ENCODE measurements at places on chromosomes 13 and 19.

DNA sequence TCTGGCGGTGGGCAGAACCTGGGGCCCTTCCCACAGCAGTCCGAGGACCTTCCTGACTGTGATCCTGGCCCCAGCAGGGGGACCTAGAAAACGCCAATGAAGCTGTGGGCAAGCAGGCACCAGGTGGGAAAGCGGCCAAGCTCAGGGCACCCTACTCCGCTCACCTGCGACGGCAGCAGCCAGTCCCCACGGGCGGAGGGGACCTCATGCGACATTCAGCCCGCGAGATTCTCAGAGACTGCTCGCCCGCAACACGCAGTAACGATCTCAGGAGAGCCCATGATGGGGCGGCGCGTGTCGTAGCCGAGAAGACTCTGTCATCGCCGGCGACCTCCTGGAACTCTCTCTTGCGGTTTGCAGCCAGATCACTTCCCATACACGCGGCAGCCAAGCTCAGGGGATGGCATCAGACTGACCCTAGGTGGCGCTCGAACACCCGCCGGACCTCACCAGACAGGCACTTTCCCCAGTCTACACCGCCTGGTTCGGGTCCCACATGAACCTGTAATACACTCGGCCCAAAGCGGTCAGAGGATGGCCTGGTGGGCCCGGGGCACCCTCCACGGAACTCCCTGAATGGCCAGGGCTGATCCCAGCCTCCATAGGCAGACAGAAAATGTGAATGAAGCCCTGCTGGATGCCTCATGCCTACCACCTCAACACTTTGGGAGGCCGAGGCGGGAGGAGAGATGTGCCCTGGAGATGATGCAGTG, 26.5 kb downstream of the MAN2B1 start:
- peak; percentile 91 for DNase-seq

- no peak for DNase-seq
Measured at GRCh38 chr19:46460981-46461380, 10.4 kb downstream of the PNMA8A start.

DNA sequence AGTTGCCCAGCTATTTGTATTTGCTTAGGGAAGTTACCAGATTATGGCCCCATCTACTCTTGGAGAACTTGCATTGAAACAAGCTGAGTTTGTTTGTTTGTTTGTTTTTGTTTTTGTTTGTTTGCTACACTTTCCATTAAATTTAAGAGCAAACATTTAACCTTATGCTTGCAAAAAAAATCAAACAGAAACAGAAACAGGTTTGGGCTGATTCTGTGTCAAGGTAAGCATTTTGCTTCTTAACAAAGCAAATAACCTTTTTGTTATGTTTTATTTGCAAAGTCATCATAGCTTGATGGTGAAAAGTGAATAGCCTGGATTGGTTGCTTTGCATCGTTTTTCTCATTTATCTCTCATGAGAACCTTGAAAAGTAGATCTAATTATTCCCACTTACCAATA, 531.8 kb downstream of the EFNB2 start:
- no peak for DNase-seq

DNA sequence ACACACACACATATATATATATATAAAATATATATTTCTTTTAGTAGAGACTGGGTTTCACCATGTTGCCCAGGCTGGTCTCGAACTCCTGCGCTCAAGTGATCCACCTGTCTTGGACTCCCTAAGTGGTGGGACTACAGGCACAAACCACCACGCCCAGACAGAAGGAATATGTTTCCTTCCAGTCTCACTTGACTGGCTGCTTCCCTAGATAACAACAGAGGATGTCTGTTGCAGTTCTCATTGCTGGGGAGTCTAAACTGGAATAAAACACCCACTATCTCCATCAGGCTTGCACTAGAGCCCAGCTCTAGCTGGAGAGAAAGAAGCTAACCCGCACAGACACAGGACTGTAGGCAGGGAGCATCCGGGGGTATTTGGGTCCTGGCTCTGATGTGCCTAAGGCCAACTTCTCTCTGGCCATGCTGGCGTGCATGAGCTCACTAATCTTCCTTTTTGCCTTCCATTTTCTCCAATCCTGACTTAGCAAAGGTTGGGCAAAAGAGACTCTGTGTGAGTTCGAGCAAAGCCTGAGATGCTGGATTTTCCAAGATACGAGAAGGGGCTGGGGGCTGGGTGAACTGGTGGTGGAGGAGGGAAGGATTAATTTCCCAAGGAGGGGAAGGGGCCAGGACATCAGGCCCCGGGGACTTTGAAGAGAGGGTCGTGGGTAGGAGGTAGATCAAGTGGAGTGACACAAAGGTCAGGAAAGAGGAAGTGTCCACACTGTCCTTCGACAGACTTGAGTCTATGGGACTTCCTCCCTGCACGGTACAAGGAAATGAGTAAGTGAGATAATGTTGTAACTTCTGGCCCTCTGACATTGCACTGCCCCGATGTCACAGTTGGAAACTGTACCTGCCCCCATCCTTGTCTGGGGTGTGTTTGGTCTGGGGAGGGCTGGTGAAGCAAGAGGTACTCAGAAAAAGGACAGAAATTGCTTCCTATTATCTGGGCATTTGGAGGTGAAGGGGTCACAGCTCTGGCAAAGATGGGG, 22.5 kb upstream of the ALOX5AP start:
- DNase-seq, result no peak

DNA sequence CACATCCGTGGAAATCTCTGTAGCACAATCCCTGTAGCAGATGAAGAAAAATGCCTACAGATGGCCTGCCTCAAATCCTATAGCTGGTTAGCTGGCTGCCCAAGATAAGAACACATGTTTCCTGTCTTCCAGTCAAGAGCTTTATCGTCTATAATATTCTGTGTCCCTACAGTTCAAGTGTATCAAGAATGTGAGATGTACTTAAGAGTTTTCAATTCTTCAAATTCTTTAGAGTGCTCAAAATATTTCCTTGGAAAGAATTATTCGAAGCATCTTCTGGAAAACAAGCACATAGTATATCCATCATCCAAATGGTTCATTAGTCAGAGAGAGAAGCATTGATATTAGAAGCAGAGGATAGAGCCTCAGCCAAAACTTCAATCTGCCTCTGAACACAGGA, 239.8 kb downstream of the COG6 start:
- no peak for DNase-seq

DNA sequence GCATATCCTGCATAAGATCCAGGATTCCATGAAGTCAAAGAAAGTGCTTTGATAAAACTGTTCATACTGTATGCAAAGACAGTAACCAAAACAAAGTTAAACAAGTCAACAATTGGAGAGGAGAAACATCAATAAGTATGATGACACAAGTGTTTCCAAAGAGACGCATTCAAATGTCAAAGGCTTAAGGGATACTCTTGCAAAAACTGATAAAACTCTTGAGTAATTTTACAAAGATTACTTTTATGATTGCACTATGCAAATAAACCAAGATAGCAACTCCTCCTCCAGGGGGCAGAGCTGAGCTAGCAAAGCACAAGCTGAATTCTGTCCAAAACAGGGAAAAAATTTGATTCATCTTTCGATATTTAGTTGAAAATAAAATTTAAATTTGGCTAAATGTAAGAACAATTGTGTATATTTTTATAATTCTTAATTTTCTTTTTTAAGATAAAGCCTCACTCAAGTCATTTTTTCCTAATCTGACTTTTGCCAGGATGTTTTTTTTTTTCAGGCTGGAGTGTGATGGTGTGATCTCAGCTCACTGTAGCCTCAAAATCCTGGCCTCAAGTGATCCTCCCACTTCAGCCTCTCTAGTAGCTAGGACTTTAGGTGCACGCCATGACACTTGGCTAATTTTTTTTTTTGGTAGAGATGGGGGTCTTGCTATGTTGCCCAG, 84.0 kb downstream of the MZT1 start:
- DNase-seq, result peak; percentile 59

DNA sequence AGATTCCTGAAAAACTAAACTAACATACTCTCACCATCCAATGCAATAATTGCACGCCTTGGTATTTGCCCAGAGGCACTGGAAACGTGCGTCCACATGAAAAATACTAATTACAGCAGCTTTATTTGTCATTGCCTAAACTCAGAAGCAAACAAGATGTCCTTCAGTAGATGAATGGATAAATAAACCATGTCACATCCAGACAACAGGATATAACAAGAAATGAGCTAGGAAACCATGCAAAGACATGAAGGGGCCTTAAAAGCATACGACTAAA, 25.0 kb downstream of the ELL start:
- DNase-seq, result no peak

- no peak for DNase-seq
Measured at GRCh38 chr13:31824705-31825517, 85.6 kb downstream of the RXFP2 start.
